ENCODE measurements at places on chromosomes 16 and 17.
A peak's percentile ranks its signal among the peaks of the same experiment; 100 is the strongest.

DNA sequence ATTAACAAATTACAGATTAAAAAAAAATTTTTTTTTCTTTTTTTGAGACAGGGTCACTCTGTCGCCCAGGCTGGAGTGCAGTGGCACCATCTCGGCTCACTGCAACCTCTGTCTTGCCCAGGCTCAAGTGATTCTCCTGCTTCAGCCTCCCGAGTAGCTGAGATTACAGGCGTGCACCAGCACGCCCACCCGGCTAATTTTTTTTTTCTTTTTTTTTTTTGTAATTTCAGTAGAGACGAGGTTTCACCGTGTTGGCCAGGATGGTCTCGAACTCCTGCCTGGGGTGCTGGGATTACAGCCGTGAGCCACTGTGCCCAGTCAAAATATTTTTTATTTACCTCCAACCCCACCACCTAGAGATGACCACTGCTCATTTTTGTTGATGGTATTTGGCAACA, 25.5 kb downstream of the ACTG1 start:
- DNase-seq = no peak

GRCh38 chr17:30244853-30245385, 9.4 kb upstream of the SLC6A4 start:
- DNase-seq = no peak

DNA sequence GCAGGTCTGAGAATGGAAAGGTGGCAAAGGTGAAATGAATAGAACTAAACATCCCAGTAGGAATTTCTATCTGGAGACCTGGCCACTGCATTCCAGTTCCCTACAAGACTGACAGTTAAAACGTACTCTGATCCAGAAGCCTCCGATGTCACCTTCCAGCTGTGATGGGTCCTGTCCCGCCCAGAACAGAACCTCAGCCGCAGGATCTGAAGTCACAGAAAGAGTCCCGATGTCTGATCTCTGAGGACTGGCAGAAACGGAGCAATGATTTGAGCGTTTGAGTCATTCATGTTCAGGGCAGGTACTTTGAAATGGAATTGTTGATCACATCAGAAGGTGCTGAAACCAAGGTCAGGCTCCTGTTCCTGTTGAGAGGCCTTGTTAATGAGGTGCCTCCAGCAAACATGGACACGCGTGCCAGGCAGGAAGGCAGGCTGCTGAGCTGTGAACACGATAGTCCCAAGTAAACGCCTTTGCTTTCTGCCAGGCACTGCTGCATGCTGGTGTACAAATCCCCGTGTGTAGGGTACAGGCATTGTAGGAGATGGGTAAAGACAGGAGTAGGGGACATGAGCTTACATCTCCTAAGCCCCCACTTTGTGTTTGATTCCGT, 61.4 kb downstream of the VAT1L start:
- no peak for DNase-seq

- no peak for DNase-seq
Observed at GRCh38 chr17:29629839-29630238, 7.1 kb upstream of the CORO6 start.

DNA sequence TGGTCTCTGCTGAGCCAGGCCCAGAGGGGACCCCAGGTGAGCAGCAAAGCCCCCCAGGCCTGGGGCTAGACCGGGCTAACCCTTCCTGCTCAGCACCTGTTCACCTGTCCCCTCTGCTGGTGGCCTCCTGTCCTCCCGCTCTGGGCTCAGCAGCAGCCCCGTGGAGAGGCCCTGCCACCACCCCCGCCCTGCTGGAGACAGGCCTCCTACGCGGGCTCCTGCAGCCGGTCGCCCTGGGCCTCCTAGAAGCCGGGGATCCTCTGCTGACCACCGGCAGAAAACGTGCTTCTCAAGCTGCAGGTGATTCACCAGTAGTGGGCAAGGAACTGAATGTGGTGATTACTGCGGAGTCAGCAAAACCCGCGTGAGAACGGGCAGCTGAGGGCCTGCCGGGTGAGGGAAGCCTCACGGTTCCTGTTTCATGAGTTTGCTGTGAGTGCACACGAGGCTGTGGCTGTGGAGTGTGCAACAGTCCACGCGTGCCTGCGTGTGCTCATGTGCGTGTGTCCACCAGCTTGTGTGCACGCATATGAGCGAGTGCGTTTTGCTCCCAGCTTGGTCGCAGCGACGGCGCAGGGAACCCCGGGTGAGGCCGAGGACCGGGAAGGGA, 792 bp downstream of the SECTM1 start:
- no peak for DNase-seq

- no peak for DNase-seq
Observed at GRCh38 chr17:33486135-33486885, 193.2 kb upstream of the ASIC2 start.

DNA sequence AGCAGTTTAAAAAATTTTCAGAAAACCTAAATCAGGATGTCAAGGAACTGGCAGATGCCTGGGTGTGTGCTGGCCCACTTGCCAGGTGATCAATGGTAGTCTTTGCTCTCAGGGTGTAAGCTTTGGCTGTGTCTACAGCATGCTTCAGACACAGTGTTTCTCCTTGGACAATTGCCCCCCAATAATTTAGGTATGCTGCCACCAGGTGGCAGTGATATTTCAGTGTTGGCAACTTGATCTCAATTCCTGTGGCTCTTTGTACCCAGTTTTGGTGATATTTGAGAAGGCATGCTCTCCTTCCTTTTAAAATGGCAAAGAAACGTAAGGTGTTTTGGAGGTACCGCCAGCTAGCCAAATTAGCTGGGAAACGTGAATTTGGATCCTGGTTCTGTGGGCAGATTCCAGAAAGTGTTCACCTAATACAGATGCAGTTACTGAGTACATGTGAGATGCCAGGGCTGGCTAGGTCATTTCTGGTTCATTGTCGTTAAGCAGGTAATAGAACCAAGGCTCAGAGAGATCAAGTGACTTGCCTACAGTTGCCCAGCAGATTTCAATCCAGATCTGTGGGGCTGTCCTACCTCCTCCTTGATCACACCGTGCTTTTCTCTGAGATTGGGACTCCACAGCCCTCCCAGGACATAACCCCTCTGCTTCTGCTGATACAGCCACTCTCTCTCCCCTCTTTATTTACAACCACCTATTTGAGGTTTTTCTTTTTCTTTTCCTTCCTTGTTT, 155.6 kb upstream of the PLCG2 start:
- peak; percentile 67 for DNase-seq

- DNase-seq = no peak
Observed at GRCh38 chr16:85203462-85203813, 91.2 kb upstream of the CIBAR2 start.

DNA sequence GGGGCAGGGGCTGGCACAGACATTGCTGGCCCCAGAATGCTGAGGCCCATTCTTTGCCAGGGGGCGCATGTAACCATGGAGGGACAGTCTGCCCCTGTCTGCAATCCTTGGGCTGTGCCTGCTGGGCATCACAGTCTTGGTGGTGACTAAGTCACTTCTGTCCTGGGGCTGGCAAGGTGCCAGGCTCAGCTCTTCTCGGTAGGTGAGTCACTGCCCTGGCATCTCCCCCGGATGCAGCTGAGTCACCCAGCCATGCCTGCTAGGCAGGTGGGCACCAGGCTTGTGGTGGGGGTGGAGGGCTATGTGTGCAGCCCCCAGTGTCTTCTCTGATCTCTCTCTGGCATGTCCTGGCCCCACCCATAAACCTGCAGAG, 5.6 kb downstream of the RARA start:
- peak; percentile 88 for DNase-seq

DNA sequence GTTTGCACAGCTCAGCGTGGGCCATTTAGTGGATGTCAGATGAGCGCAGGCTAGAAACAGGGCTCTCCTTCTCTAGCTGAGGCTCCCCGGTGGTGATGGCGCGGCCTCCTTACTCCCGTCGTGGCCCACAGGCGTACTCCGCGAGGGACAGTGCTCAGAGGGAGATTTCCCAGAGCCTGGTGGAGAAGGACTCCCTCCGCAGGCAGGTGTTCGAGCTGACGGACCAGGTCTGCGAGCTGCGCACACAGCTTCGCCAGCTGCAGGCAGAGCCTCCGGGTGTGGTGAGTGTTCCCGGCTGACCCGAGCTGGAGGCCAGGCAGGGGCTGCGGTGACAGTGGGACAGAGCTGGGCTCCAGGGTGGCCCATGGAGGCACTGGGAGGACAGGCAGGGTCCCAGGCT, 21.4 kb downstream of the CARD14 start:
- DNase-seq = no peak

DNA sequence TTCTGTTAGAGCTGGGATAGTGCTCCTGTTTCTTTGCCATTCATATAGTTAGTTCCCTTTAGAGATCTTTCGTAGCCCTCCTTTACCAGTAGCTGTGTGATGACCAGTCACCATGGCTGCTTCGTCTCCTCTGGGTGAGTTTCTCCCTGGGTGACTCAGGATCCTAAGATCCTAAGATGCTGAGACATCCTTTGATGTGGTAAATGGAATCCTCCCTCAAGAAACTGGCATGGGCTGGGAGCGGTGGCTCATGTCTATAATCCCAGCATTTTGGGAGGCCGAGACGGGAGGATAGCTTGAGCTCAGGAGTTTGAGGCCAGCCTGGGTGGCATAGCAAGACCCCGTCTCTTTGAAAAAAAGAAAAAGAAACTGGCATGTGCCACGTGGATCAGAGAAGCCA, 5.9 kb downstream of the PHAF1 start:
- DNase-seq = no peak

DNA sequence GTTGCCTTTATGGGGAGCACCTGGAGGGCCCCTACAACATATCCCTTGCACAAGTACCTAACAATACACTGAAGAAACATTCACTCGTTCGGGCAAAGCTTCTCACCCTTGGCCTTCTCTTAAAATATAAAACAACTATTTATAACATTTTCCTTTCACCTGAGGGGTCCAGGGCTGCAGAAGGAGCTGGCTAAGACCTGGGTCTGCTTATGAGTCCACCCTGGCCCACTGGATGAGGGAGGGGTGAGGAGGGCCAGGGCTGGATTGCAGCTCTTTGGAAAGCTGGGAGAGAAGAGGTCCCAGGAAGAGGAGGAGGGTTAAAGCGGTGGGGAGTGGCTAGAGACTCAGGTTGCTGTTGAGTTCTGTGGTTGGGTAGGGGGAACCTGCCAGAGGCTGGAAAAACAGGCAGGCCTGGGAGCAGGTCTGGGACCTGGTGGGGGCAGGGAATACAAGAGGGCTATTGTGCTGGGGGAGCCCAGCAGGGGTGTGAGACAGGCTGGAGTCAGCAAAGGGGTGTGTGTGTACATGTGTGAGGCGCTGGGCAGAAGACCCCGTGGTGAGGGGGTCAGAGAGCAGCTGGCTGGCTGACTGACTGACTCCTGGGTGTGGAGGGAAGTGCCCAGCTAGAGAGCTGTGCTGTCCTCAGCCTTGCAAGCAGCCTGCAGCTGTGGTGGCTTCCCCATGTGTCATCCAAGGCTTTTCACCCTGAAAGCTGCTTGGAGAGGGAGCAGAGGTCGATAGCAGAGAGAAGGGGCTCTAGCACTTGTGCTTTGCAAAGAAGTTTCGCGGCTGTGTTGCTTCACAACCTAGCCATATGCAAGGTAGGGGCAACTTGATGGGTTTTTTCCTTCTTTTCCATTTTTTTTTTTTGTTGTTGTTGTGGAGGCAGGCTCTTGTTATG, 10.2 kb upstream of the MRC2 start:
- no peak for DNase-seq

DNA sequence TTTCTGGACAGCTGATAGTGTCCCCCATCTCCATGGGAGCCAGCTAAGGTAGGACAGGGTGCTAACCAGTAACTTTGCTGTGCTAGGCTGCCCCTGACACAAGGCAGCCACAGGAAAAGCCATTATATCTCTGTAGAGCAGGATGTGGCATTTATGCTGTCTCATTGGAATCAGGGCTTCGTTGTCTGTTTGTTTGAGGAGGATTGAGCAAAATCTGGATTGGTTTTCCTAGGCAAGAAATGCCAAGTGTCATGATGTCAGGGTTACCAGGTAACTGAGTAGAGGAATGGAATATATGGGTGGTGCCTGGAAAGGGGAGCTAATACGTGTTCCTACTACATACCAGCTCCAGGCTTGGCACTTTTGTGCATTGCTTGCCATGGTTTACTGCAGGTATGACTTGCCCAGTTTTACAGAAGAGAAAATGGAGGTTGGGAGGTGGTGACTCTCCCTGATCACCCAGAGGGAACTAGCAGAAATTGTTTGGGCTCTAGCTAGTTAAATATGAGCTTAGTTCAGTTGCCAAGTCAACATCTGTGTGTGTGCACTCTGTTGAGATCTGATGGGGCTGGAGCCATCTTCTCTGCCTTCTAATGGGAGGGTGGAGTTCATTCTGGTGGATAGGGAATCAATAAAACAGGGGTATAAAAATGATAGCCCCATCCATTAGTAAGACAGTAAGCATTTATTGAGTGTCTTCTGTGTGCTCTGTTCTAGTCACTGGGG, 33.9 kb downstream of the GNAO1 start:
- DNase-seq = no peak

DNA sequence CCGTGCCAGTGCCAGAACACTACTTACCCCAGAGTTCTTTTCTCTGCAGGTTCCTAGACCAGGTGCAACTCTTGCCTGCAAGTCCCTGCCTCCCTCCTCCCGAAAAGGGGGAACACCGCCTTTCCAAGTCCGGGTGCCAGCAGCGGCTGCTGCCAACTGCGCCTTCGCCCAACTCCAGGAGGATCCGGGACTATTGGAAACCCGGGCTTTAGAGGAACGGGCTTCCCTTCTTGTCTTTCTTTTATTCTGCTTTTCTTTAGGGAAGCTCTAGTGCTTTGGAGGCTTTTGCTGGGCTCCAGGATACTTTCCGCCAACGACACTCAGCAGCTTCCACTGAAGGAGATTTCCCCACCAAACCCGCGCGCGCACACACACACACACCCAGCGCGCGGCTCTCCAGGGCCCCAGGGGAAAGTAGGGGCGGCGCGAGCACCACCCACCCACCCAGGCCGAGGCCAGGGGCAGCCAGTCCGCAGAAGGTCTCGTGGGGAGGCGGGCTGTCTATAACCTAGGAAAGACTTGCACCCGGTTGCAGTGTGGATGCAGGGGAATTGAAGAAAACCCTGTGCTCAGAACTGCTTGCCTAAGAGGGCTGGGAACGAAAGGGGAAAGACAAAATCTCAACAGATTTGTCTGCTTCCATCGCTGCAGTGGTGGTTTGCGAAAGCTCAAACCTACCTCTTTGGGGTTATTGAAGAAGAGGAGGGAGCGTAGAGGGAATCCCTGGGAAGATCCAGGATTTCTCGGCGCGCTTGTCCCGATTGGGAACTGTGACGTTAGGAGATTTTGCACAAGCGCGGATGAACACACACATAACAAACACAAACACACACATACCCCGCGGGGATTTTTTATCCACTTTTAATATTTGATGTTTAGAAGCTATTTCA, 977 bp upstream of the CA10 start:
- DNase-seq = no peak

DNA sequence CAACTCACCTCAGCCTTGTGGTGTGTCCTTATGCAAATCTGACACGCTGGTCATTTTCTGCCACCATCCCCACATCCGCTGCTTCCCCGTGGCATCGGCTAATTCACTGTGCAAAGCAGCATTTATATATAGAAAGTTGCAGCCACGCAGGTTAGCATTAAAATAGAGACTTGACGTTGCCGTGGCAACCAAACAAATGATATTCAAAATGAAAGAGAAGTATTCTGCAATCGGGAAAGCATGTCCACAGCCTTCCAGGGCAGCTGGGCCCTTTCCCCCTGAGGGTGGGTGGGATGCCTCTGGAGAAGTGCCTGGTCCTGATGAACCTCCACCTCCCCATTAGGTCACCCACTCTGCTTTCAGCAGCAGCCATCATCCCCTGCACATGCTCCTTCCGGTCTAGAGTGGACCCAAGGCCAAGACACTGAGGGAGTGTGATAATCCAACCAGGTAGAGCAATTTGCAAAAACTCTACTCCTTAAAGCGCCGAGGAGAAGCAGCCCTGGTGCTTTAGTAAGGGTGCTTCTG, 138.7 kb downstream of the GAS7 start:
- no peak for DNase-seq

Measured in activated CD4-positive, alpha-beta T cell treated with anti-CD3 and anti-CD28 coated beads, Interleukin-2, amount 50 U/mL, for 48 hours (primary cell).